Karpas-422 (cell line): ENCODE measurements at places on chromosomes 6 and 20. TPM values are rescaled to one million over a fixed set of nuclear protein-coding genes. Genes with fewer than 3 reads are reported as not detected.
A peak's percentile ranks its signal among the peaks of the same experiment; 100 is the strongest.

The PNPLA1 gene
- not detected in 2 replicates for total RNA-seq

GRCh38 chr6:29553268-29554057 is 6.1 kb downstream of the UBD start:
- DNase-seq: no peak
- H3K4me1 ChIP-seq: no peaks in the 10 kb centered on the region
- H3K4me3 ChIP-seq: no peak overlapping the region

DNA sequence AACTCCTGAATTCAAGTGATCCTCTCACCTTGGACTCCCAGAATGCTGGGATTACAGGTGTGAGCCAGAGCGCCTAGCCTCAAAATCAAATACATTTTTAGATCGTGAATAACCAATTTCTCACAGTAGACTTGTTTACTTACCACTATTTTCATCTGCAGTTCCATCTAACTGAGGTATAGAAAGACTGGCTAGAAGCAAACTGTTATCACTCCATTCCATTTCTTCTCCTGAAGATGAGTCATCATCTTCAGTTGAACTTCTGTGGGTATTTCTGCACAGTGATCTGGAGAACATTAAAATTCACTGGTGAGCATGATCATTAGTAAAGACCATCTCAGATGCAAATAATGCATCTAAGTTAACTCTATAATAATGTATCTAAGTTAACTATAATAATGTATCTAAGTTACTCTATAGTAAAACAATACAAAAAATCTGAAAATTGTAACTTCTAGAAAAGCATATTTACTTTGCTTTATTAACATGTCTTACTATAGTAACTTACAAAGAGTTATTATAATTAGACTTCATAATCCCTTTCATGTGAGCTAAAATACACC is 105.4 kb downstream of the REV3L start:
- H3K4me3 ChIP-seq: no peak overlapping the region
- no peaks in the 10 kb centered on the region for H3K4me1 ChIP-seq
- no peaks in the 10 kb centered on the region for H3K27me3 ChIP-seq
- H3K36me3 ChIP-seq: peaks cover 54% of the 10 kb centered on the region
- no peak overlapping the region for H3K27ac ChIP-seq

The NNAT gene
- total RNA-seq: not detected in 2 replicates

The CALHM5 gene
- not detected in 2 replicates for total RNA-seq

The TGM3 gene
- not detected in 2 replicates for total RNA-seq

DNA sequence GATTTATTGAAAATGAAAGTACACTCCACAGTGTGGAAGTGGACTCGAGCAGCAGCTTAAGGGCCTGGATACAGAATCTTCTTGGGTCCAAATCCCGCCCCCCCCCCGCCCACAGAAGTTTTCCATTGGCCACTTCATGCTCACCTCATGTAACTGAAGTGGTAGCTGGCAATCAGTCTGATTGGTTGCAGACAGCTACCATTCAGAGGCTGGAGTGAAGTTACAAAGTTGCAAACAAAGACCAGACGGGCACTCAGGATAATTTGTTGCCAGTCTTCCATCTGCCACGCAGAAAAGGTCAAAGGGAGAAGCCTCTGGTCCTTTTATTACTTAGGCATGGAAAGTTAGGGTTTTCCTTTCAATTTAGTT is 25.8 kb upstream of the FABP7 start:
- H3K36me3 ChIP-seq: no peaks in the 10 kb centered on the region
- peaks cover 10% of the 10 kb centered on the region for H3K4me1 ChIP-seq
- H3K27me3 ChIP-seq: no peaks in the 10 kb centered on the region
- no peak overlapping the region for H3K4me3 ChIP-seq
- no peak for DNase-seq

The RAET1E gene
- not detected in 2 replicates for total RNA-seq

The KCNK5 gene
- total RNA-seq: not detected in 2 replicates

- no peaks in the 10 kb centered on the region for H3K36me3 ChIP-seq
- H3K27me3 ChIP-seq: no peaks in the 10 kb centered on the region
- no peak overlapping the region for H3K4me3 ChIP-seq
- H3K27ac ChIP-seq: no peak overlapping the region
Measured at GRCh38 chr20:34915131-34915530, 38.7 kb downstream of the ACSS2 start.

- DNase-seq: no peak
- H3K36me3 ChIP-seq: no peaks in the 10 kb centered on the region
- no peaks in the 10 kb centered on the region; the same call in 1 of the 2 replicates for H3K4me1 ChIP-seq
Measured at GRCh38 chr6:159152782-159153181, 16.4 kb upstream of the FNDC1 start.

The MAVS gene
- 18.4 and 22.7 TPM in 2 replicates for total RNA-seq

DNA sequence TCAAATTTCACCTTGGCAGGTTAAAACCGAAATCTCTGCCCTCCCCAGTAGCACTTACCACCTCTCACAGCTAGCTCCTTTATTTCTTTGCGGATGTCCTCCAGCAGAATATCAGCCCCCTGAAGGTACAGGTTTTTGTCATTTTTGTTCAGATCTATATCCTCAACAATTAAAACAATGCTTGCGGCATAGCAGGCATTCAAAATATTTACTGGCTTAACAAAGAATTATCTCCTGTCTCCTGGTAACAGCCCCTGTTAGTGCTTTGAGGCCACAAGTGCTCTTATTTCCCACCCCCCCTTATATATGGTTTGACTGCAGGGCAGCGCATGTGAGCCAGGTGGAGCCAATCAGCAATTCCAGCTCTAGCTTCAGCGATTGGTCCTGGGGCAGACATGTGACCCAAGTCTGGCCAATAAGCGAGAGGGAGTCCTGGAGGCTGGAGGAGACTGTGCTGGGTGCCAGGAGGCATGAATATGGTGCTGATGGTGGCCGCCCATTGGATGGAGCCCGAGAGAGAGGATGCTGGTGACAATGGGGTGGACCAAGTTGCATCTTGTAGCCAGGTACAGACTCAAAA is 21.0 kb downstream of the SULF2 start:
- no peaks in the 10 kb centered on the region for H3K36me3 ChIP-seq
- H3K4me3 ChIP-seq: no peak overlapping the region
- no peaks in the 10 kb centered on the region for H3K27me3 ChIP-seq
- DNase-seq: peak; percentile 82
- H3K4me1 ChIP-seq: no peaks in the 10 kb centered on the region
- no peak overlapping the region for H3K27ac ChIP-seq

DNA sequence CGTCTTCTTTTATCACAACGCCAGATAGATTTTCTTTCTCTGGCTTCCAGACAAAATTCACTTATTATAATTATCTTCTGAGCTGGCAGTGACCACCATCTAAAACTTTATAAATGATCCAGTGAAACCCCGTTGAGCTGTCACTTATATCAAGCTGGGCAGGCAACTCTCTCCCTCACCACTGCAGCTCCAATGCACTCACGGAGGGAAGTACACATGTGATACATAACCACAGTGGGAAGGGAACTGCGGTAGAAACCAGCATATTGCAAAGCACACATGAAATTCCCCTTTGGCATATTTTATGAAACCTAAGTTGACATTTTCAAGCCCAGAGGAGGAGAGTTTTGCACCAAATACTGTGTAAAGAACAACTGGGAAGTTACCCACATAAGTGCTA is 536.9 kb downstream of the HACE1 start:
- no peaks in the 10 kb centered on the region for H3K4me1 ChIP-seq
- H3K27ac ChIP-seq: no peak overlapping the region
- no peaks in the 10 kb centered on the region for H3K27me3 ChIP-seq
- DNase-seq: no peak
- H3K36me3 ChIP-seq: no peaks in the 10 kb centered on the region

The HECA gene
- total RNA-seq: 68.8 and 90.8 TPM in 2 replicates

- H3K27me3 ChIP-seq: no peaks in the 10 kb centered on the region
- H3K27ac ChIP-seq: peak overlapping the region; percentile 68; the same call in 1 of the 2 replicates
- peaks cover 29% of the 10 kb centered on the region for H3K4me1 ChIP-seq
- peak overlapping the region; percentile 90 for H3K4me3 ChIP-seq
Measured at GRCh38 chr6:7389162-7389450, 436 bp downstream of the CAGE1 start.

DNA sequence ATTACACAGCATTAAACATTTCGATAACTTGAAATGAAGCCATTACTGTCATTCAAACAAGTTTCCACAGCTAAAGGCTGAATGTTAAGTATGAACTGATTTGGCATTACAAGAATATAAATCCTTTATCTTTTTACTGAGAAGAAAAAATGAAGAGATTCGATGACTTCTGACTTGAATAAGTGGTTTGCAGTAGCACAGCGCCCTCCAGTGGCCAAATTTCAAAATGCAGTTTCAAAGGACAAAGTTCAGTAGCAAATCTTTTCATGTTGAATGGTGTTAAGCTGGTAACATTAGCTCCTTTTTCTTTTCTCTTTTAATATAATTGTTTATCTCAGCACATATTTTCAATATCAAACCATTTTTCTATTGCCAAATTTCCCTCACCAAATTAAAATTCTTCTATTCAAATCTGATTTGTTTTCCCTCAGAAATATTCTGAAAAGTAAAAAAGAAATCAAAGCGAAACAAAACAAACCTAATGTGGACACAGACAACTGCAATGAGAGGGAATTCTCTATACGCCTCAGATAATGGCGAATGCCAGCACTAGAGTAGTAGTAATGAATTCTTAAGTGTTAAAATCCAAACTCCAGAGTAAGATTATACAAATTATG is 145.7 kb downstream of the BTBD9 start:
- no peaks in the 10 kb centered on the region for H3K4me1 ChIP-seq
- DNase-seq: peak; percentile 89
- H3K36me3 ChIP-seq: no peaks in the 10 kb centered on the region
- H3K27me3 ChIP-seq: no peaks in the 10 kb centered on the region
- no peak overlapping the region for H3K4me3 ChIP-seq

- H3K4me1 ChIP-seq: no peaks in the 10 kb centered on the region
- DNase-seq: no peak
- H3K27me3 ChIP-seq: no peaks in the 10 kb centered on the region
- H3K27ac ChIP-seq: no peak overlapping the region
Measured at GRCh38 chr6:30900863-30901417, 7.1 kb upstream of the GTF2H4 start.

The ERVFRD-1 gene
- not detected in 2 replicates for total RNA-seq

DNA sequence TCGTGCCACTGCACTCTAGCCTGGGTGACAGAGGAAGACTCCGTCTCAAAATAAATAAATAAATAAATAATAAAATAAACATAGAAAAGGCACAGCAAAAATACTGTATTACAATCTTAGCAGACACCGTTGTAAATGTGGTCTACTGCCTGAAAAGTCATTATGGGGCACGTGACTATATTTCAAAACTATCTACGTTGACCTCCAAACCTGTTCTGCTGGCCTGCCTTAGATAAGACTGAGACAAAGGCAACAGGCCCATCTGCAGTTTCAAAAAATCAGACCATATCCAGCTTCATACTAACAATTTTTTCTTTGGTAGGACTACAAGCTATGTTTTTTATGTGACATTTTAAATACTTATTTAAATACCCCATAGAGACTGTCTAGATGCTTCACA is 59.1 kb downstream of the AGPAT4 start:
- no peak for DNase-seq
- H3K36me3 ChIP-seq: peaks cover 4% of the 10 kb centered on the region; the same call in 1 of the 2 replicates
- H3K27me3 ChIP-seq: no peaks in the 10 kb centered on the region
- H3K4me3 ChIP-seq: no peak overlapping the region

DNA sequence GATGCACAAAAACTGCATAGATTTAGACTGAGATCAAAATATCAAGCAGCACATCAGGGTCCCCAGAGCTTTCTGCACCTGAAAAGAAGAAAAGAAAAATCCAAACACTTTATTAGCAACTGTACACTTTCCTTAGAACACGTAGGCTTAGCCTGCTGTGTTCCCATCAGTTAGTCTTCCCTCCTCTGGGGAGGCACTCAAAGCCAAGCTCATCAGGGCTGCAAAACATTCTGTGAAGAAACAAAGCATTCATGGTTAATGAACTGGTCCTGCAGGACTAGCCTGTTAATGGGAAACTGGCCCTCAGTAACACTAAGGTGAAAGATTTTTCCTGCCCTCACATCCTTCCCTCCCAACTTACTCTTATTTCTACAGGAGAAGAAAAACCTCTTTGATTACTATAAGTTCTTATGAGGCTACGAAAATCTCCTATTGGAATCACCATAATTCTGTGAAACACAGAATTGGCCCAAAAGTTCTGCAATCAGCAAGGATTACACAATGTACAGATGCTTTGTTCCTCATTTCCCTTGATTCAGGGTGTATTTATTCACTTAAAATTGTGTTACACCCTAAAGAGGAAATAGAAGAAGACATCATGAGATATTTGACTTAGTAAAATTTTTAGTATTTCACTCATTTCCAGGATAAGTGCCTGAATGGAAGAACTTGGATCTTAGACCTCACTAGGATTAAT is 901.0 kb upstream of the MAP3K7 start:
- H3K4me3 ChIP-seq: no peak overlapping the region
- H3K27ac ChIP-seq: no peak overlapping the region
- DNase-seq: no peak
- no peaks in the 10 kb centered on the region for H3K27me3 ChIP-seq
- no peaks in the 10 kb centered on the region for H3K4me1 ChIP-seq

The MRAP2 gene
- not detected in 2 replicates for total RNA-seq

The C20orf202 gene
- total RNA-seq: not detected in 2 replicates

- DNase-seq: no peak
- no peaks in the 10 kb centered on the region for H3K27me3 ChIP-seq
- H3K4me1 ChIP-seq: no peaks in the 10 kb centered on the region
- no peak overlapping the region for H3K27ac ChIP-seq
Measured at GRCh38 chr6:73085443-73085871, 139.8 kb downstream of the KHDC1L start.

- H3K4me1 ChIP-seq: no peaks in the 10 kb centered on the region
- no peak overlapping the region for H3K4me3 ChIP-seq
- no peak overlapping the region for H3K27ac ChIP-seq
- no peaks in the 10 kb centered on the region for H3K27me3 ChIP-seq
- no peak for DNase-seq
- H3K36me3 ChIP-seq: no peaks in the 10 kb centered on the region
Measured at GRCh38 chr20:2162125-2162822, 60.6 kb downstream of the STK35 start.

The FLRT3 gene
- not detected in 2 replicates for total RNA-seq

- no peaks in the 10 kb centered on the region for H3K36me3 ChIP-seq
- no peak overlapping the region for H3K27ac ChIP-seq
- H3K4me3 ChIP-seq: no peak overlapping the region
- 0 out of 2 replicates have a peak, but pooled peaks cover 3% of the 10 kb centered on the region for H3K4me1 ChIP-seq
- DNase-seq: no peak
Measured at GRCh38 chr6:160881148-160881808, 110.3 kb upstream of the MAP3K4 start.

DNA sequence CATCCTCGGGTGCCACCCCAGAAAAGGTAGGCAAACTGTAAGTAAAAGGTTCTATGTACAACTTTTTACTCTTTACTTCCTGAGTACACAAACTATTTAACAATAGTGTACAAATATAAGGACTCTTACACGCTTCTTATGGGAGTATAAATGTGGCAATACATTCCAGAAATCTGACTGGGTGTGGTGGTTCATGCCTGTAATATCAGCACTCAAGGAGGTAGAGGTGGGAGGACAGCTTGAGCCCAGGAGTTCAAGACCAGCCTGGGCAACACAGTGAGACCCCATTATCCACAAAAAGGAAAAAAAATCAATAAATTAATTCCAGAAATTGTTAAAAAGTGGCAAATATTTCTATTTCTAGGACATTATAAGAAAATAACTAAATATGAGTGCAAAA is 48.9 kb downstream of the PIGU start:
- no peak for DNase-seq
- no peak overlapping the region for H3K4me3 ChIP-seq
- H3K27me3 ChIP-seq: no peaks in the 10 kb centered on the region
- H3K27ac ChIP-seq: no peak overlapping the region
- H3K36me3 ChIP-seq: no peaks in the 10 kb centered on the region
- H3K4me1 ChIP-seq: peaks cover 7% of the 10 kb centered on the region

The DEF6 gene
- 31.3 and 69.9 TPM in 2 replicates for total RNA-seq

The ZBTB12 gene
- total RNA-seq: 13.3 and 26.3 TPM in 2 replicates

The INSM1 gene
- total RNA-seq: not detected in 2 replicates

- no peaks in the 10 kb centered on the region for H3K36me3 ChIP-seq
- no peak for DNase-seq
- H3K27me3 ChIP-seq: no peaks in the 10 kb centered on the region
- no peak overlapping the region for H3K27ac ChIP-seq
- H3K4me1 ChIP-seq: peaks cover 5% of the 10 kb centered on the region
Measured at GRCh38 chr6:168678077-168678476, 237.1 kb downstream of the SMOC2 start.

The ZC3H12D gene
- total RNA-seq: 71.0 and 92.0 TPM in 2 replicates
